ENCODE measurements at places on chromosomes 13 and 19. TPM values are rescaled to one million over a fixed set of nuclear protein-coding genes. Genes with fewer than 3 reads are reported as not detected.

- peaks cover 6% of the 10 kb centered on the region for H3K4me1 ChIP-seq
- H3K27ac ChIP-seq, result no peak overlapping the region
- H3K4me3 ChIP-seq, result no peak overlapping the region
- peaks cover 2% of the 10 kb centered on the region for H3K36me3 ChIP-seq
- DNase-seq, result no peak
Observed at GRCh38 chr13:51553531-51553930, 30.7 kb upstream of the WDFY2 start.

DNA sequence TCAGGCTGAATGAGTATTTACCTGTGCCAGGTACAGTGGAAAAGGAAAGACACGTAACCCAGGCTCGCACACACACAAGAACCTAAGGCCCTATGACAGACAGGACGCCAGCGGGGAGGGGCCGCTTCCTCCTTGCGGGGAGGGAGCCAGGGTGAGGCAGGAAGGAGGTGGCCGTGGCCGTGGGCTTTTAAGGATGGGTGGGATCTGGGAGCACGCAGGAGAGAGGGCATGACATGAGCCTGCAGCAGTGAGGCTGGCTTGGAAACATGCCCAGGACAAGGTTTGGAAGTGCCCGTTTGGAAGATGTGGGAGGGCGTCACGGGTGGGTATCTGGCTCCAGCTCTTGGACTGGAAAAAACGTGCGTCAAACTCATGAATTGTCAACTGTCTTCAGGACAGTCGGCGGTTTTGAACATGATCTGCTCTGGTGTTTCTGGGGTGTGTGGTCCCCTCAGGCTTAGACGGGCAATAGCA is 20.1 kb downstream of the SH3GL1 start:
- peak overlapping the region; percentile 85 for H3K27ac ChIP-seq
- H3K36me3 ChIP-seq, result peaks cover 7% of the 10 kb centered on the region

CRX gene
- total RNA-seq, result not detected

ZNF586 gene
- total RNA-seq, result 13.5 TPM

DNA sequence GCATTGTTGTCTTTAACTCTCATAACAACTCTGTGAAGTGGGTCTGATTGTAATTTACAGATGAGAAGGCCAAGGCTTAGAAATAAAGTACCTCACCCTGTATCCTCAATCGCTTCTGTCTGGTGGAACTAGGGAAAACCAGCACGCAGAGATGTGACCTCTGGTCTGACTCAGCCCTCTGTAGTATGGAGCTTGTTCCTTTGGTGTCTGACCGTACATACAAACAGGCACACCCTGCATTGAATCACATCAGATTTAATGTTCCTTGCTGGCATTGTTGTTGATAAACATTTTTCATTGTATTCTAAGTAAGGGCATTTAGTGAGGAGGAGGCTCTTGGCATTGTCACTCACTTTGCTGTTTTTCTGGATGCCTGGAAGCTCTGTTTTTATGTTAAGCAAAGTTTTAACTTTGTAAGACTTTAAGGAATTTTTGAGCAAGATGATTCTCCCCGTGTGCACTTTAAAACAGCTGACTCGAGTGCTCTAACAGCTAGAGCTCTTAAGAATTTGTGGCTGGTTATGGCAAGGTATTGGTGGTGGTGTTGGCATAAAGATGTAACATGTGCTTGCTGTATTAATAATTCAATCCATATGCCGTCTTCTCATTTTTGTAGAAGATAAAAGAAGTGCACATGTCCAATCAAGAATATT is 89.0 kb upstream of the SPATA13 start:
- H3K27ac ChIP-seq, result no peak overlapping the region
- no peaks in the 10 kb centered on the region for H3K36me3 ChIP-seq

SRRM5 gene
- total RNA-seq, result 0.37 TPM

DNA sequence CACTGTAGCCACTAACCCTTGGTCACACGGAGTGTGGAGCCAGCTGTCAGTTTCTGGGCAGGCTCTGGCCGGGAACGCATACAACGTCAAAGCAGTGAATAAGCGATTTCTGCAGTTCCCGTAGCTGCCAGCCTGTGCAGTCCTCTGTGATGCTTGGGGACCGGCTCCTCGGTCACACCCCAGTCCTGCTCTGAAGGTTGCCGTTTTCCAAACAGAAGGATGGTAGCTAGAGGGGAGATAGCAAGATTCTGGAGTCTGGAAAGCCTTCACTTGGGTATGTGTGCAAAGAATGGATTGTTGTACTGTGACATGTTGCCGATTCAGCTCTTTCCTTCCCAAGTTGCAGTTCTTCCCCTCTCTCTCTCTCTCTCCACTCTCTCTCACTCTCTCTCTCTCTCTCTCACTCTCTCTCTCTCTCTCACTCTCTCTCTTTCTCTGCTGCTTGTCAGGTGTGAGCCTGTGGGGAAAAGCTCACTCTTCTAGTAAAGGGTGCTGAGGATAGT is 38.7 kb upstream of the C1QTNF9 start:
- DNase-seq, result peak; percentile 89
- peaks cover 82% of the 10 kb centered on the region for H3K4me1 ChIP-seq
- H3K4me3 ChIP-seq, result peak overlapping the region; percentile 91
- peaks cover 23% of the 10 kb centered on the region for H3K36me3 ChIP-seq
- H3K27ac ChIP-seq, result peak overlapping the region; percentile 96

DNA sequence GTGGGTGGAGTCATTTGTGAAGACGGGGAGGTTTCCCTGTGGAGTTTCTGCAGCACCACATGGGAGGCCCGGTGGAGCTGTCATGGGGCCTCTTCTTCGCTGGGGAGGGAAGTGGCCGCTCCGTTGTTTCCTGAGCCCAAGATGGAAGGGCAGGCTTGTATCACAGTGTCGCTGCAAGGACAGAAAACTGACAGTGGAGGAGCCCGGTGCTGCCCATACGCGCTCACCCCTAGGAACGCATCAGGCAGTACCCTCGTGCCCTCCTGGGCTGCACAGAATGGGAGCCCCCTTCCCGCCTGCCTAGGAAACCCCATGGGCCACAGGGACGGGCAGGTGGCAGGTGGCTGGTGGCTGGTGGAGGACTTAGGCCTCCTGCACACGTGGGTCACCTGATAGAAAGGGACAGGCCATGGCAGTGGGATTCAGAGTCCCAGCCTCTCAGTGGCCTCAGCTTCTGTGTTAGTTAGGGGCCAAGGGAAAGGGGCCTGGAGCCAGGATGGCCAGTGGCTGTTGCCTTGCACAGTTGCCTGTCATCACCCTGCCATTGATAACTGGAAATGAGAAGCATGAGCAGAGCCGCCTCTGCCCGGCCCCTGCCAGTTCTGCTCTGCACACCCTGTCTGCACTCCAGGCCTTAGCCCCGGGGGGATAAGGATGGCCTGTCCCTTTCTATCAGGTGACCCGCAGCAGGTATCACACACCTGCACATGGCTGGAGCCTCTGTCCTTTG is 7.6 kb downstream of the COL4A2 start:
- no peaks in the 10 kb centered on the region for H3K36me3 ChIP-seq
- peaks cover 44% of the 10 kb centered on the region for H3K27me3 ChIP-seq
- no peak overlapping the region for H3K27ac ChIP-seq
- H3K4me3 ChIP-seq, result no peak overlapping the region
- H3K4me1 ChIP-seq, result peaks cover 2% of the 10 kb centered on the region

DNA sequence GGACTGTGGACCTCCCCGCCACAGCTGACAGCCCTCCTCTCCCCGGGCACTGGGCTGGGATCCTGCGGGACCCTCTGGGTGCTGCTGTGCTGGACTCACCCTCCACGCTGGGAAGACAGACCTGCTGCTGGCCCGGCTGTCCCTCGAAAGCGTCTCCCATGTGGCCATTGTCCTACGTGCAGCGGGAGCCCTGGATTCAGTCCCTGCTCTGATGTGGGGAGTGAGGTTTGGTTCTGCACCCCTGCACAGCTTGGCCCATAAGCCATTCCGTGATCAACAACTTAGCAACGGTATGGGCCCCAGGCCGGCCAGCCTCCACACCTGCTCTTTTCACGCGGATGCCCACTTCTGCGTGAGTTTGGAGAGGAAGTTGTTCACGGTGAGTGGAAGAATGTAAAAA is 195.2 kb downstream of the TEX29 start:
- no peaks in the 10 kb centered on the region for H3K27me3 ChIP-seq
- no peak overlapping the region for H3K4me3 ChIP-seq
- no peak for DNase-seq
- H3K4me1 ChIP-seq, result no peaks in the 10 kb centered on the region
- H3K36me3 ChIP-seq, result no peaks in the 10 kb centered on the region

FREM2 gene
- 0.05 TPM for total RNA-seq

- H3K27ac ChIP-seq, result peak overlapping the region; percentile 19
- peaks cover 24% of the 10 kb centered on the region for H3K27me3 ChIP-seq
- H3K4me3 ChIP-seq, result peak overlapping the region; percentile 19
- H3K4me1 ChIP-seq, result peaks cover 34% of the 10 kb centered on the region
- H3K36me3 ChIP-seq, result peaks cover 1% of the 10 kb centered on the region
- DNase-seq, result peak; percentile 95
Observed at GRCh38 chr19:47436712-47437401, 17.5 kb upstream of the MEIS3 start.

GRCh38 chr13:106756446-106756845 is 188.5 kb upstream of the ARGLU1 start:
- DNase-seq, result no peak
- H3K36me3 ChIP-seq, result no peaks in the 10 kb centered on the region
- no peak overlapping the region for H3K27ac ChIP-seq

KLK4 gene
- total RNA-seq, result not detected

APC2 gene
- total RNA-seq, result 0.24 TPM

- no peak for DNase-seq
- no peak overlapping the region for H3K4me3 ChIP-seq
- H3K27me3 ChIP-seq, result no peaks in the 10 kb centered on the region
- H3K36me3 ChIP-seq, result peaks cover 99% of the 10 kb centered on the region
- H3K27ac ChIP-seq, result no peak overlapping the region
Observed at GRCh38 chr19:9151367-9151766, 11.2 kb downstream of the ZNF317 start.

KLK14 gene
- total RNA-seq, result 1.1 TPM

NAA16 gene
- total RNA-seq, result 31.2 TPM
